ENCODE measurements at places on chromosomes 3 and 15. TPM values are rescaled to one million over a fixed set of nuclear protein-coding genes. Genes with fewer than 3 reads are reported as not detected.
A peak's percentile ranks its signal among the peaks of the same experiment; 100 is the strongest.

The CCDC54 gene
- not detected for total RNA-seq

- peak; percentile 26 for DNase-seq
Measured at GRCh38 chr15:76206325-76206976, 104.8 kb downstream of the ETFA start.

DNA sequence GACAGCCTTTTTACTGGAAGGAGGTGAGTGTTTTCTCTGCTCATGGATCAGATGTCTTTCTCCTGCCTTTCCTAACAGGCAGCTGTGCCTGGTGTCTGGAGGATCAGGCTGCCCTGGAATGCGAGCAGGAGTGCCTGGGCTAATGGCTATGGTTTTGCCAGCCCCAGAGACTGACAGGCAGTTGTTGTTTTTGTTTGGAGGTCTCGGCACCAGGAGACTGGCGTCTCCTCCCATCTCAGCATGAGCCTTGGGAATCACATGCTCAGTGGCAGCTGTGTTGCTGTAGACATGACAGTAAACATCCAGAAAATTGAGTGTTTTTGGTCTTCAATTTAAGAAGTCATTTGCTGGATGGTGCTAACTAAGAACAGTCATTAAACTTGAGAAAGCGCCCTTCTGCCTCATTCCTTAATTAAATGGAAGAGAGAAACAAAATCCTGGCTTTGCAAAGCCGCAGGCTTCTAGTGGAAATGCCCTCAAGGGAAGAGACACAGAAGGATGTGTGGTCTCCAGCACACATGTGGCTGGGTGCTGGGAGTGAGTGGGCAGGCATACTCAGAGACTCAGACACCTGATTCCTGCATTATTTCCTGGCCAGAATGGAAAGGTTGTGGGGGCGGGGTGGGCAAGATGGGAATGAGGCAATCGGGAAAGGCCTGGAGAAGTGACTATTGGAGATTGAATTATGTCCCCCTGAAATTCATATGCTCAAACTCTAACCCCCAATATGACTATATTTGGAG is 97.0 kb upstream of the NMNAT3 start:
- no peak for DNase-seq

- peak; percentile 82 for DNase-seq
Measured at GRCh38 chr15:55799291-55800212, 56.6 kb upstream of the PRTG start.

The ITPKA gene
- total RNA-seq: 0.85 TPM

The EXD1 gene
- total RNA-seq: 0.51 TPM

The AHSG gene
- total RNA-seq: not detected

DNA sequence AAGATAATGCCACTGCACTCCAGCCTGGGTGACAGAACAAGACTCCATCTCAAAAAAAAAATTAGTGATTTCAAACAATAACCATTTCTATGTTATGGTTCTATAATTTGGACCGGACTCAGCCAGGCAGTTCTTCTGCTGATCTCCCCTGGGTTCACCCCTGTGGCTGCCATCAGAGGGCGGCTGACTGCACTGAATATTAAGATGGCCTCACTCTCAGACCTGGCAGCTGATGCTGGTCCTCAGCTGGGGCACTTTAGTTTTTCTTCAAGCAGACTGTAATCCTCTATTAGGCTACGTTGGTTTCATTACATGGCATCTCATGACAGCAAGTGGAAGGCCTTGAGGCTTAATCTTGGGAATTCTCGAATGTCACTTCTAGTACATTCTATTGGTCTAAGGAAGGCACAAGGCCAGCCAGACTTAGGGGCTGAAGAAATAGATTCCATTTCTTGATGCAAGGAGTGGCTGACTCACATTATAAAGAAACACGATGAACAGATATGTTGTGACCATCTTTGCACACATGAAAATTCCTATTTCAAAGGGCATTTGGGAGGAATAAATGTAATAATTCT is 12.8 kb downstream of the GALNT15 start:
- no peak for DNase-seq

The DPPA2 gene
- total RNA-seq: not detected

GRCh38 chr15:74417225-74417624 is 16.5 kb downstream of the SEMA7A start:
- no peak for DNase-seq

DNA sequence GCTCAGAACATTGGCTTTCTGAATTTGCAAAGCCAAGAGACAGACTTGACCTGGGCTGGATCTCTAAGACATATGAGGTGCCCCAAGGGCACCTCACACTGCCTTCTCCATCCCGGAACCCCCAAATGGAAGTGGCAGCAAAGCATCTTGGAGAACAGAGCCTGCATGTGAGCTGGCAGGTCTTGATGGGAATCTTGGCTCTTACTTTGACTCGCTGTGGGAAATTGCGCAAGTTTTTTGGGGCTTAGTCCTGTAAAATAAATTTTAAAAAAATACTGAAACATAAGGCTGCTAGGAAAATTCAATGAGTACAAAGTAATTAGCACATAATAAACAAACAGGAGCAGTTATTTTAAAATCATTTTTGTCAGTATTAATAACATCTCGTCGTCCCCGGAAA is 13.7 kb upstream of the SEC22A start:
- DNase-seq: no peak

The P2RY13 gene
- total RNA-seq: not detected

The GHSR gene
- not detected for total RNA-seq

The SHC4 gene
- total RNA-seq: 21.3 TPM

The ROBO1 gene
- total RNA-seq: 50.9 TPM

The CNTN3 gene
- 0.37 TPM for total RNA-seq

DNA sequence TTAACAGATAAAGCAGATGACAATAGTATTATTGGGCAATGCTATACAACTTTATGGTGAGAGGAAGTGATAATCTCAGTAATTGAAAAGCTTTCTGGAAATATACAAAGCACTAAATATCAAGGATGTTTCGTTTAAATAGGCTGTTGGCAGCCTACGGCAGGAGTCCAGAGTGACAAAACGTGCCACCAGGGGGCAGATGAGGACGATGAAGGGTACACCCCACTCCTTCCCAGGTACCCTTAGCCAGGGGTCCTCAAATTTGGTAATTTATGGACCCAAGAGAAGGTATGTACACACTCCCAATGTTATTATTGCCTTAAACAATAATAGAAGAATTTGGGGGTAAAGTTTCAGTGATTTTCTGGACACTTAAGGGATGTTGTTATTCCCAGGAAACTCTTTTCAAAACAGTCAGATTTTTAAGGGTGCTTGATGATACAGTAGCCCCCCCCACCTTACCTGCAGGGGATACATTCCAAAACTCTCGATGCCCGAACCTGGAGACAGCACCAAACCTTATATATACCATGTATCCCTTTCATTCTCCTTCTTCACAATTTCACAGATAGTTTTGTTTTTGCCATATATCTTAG is 1.4 kb upstream of the MAGEL2 start:
- peak; percentile 62 for DNase-seq

GRCh38 chr3:102933377-102933776 is 498.6 kb downstream of the ZPLD1 start:
- DNase-seq: no peak

- DNase-seq: no peak
Measured at GRCh38 chr15:35630532-35630931, 84.6 kb upstream of the DPH6 start.

The LTF gene
- total RNA-seq: 0.11 TPM

The SLC28A2 gene
- total RNA-seq: not detected

The CCDC191 gene
- 0.61 TPM for total RNA-seq

DNA sequence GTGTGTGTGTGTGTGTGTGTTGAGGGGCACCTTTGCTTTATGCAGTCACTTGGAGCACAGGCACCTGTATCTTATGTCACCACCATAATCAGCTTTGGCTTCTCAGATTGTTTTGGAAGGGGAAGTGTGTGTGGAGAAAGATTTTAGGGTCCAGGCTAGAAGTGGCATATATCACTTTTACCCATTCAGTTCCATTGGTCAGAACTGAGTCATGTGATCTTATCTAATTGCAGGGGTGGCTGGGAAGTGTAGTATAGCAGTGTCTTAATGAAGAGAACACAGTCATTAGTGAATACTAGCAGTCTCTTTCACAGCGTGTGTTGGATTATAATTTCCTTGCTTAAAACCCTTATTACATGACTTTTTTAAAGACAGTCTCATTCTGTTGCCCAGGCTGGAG is 20.6 kb downstream of the NCK1 start:
- DNase-seq: no peak

- no peak for DNase-seq
Measured at GRCh38 chr3:112639455-112640225, 1.3 kb downstream of the CCDC80 start.

- peak; percentile 27 for DNase-seq
Measured at GRCh38 chr15:76310475-76311099, 682 bp downstream of the ETFA start.
